ENCODE measurements at places on chromosomes 1 and 21.

GRCh38 chr1:78143152-78143551, 97.4 kb downstream of the GIPC2 start:
- no peak for DNase-seq

- DNase-seq, result no peak
Measured at GRCh38 chr1:201634261-201634660, 95.3 kb downstream of the NAV1 start.

DNA sequence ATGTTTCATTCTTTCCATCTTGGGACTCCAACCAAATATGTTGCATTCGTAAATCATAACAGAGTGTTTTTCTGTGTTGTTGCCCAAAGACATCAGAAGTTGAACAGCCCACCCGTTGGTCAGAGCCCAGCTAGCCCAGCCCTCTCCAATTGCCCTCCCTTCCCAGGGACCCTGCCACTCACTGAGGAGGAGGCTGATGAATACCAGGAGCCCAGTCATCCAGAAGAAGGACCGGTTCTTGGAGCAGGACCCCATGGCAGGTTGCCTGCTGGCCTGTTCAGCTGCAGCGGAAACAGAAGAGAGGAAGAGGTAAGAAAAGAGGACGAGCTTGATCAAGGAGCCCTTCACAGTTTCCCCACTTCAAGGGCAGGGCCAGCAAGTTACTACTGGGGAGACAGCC, 172.2 kb upstream of the ETV3 start:
- DNase-seq, result no peak

DNA sequence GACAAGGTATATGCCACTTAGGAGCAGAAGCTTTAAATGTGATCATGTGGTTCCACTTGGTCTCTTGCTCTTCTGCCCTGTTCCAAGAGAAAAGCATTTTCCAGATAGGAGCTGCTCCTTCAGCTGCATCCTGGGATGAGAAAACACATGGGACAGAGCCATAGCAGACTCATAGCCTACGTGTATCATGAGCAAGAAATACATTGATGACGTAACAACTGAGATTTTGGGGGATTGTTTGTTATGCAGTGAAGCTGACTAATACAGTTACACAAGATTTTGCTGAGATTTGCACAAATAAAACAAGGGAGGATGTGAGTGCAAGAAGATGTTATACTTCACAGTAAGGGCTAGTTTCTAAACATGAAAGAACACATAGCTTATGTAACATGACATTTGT, 36.0 kb upstream of the IRF2BP2 start:
- no peak for DNase-seq

DNA sequence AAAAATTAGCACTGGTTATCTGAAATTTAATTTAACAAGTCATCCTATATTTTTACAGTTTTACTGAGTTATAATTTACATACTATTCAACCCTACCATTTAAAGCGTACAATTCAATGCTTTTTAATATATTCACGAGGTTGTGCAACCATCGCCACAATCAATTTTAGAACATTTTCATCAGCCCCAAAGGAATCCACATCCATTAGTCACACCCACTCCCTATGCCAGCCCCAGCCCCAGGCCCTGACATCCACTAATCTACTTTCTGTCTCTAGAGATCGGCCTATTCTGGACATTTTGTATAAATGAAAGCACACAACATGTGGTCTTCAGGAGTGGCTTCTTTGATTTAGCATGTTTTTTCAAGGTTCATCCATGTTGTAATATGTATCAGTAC, 134.7 kb downstream of the PSMG1 start:
- no peak for DNase-seq

GRCh38 chr1:91070298-91070697, 48.5 kb upstream of the ZNF644 start:
- no peak for DNase-seq

GRCh38 chr1:36466370-36467026, 2.3 kb upstream of the MRPS15 start:
- no peak for DNase-seq

DNA sequence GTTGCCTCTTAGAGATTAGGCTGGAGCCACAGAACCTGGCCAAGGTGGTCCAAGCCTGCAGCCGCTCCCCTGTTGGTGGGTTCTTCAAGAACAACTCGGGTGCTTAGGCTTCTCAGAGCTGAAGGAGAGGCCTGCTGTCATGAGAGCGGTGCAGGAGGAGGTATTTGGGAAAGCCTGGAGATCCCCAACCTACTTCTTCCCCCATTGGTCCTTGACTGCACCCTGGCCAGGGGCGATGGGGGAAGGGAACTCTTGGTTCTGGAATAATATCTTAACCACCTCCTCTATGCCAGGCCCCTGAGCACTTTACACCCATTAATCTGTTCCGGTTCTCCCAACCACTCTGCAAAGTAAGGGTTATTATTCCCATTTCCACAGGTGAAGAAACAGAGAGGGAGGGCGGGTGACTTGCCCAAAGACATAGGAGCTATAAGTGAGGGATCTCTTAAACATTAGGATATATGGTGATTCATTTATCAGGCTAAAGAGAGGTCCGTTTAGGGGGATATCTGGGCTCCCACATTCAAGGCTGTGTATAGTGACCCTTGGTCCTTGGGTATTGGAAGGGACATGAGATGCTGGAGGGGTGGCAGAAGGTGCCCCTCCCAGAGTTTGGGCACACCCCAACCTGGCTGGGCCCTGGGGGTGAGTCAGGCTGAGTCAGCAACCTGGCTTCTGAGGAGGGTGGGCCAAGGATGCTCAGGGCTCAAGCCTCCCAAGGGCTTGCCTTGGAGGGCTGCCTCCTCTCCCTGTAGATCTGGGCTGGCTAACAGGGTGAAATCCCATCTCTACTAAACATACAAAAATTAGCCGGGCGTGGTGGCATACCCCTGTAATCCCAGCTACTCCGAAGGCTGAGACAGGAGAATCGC, 5.2 kb downstream of the TRNP1 start:
- no peak for DNase-seq

DNA sequence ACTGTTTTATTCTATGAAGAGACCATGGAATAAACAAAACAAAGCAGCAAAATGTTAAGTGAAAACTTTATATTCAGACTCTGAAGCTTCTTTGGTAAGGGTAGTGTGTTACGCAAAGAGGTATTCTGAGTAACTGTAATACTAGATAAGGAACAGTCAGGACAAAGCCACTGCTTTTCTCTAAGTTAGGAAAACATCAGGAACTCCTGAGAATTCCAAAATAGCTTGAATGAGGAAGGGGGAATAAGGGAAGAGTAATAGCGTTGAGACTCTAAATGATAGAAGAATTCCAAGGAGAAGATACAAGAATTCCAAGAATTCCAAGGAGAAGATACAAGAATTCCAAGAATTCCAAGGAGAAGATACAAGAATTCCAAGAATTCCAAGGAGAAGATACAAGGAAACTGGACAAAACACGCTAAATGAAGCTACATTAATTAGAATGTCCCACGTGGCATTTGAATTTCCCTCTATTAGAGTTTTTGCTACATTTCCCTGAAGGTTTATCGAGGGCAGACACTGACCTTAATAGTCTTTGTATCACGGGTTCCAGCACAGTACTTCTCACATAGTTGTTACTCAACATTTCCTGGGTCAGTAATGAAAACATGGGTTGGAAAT, 71.5 kb downstream of the SMYD3 start:
- DNase-seq, result no peak
